HS-5 (cell line): ENCODE measurements at places on chromosomes 2 and 18.
A peak's percentile ranks its signal among the peaks of the same experiment; 100 is the strongest.

- DNase-seq, result peak; percentile 71
Measured at GRCh38 chr2:195533771-195534642, 123.0 kb upstream of the SLC39A10 start.

DNA sequence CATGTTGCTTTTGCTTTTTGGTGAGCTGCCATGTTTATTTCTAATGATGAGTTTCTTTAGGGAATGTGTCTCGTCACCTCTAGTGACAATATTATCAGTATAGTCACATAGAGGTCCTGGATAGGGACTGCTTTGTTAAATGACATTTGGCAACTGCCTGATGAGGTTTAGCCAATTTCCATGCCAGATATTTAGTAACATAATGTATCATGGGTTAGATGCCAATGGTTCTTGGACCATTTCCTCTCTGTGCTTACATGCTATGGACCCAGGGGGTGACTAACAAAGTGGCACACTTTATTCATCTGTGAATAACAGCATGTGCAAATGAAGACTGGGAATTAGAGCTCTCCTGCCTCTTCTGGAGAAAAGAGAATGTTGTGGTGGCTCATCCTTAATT is 56.2 kb upstream of the RAB27B start:
- no peak for DNase-seq

DNA sequence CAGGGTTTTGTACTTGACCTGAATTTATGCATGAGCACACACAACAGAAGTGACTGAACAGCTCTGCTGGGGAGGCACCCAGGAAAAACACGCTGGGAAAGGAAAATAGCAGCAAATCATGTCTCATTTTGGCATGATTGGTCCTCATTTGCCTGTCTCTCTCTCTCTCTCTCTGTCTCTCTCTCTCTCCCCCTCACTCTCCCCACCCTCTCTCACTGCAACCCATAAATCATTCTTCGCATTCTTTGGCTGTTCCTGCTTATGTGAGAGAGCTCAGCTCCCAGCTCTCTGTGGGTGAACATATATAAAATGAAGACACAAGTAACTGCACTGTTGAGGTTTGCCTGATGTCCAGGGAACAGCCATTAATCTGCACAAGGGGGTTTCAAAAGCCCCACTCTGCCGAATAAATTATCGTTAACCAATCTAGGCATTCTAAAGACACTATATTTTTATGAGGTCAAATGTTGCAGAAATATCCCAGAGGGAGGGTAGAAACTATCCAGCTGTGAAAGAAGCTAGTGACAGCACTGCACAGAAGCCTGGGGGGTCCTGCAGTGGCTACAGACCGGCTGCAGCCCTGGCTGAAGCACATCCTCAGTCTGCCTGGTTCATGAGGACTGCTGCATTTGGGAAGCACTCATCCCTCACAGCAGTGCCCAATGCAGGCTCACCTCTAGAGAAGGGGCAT is 260.3 kb downstream of the AFF3 start:
- DNase-seq, result peak; percentile 81

- no peak for DNase-seq
Measured at GRCh38 chr2:17084877-17085276, 419.2 kb upstream of the CYRIA start.

GRCh38 chr2:72144632-72145288 is 2.9 kb downstream of the CYP26B1 start:
- no peak for DNase-seq

DNA sequence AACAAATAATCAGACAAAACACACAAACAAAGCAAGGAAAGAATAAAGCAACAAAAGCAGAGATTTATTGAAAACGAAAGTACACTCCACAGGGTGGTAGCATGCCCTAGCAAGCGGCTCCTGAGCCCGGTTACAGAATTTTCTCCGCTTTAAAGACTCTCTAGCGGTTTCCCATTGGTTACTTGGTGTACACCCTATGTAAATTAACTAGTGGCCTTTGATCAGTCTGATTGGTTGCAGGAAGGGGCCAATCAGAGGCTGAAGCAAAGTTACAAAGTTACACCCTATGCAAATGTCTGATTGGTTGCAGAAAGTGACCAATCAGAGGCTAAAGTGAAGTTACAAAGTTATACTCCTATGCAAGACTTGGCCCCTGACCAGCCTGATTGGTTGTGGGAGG is 242.9 kb downstream of the LDLRAD4 start:
- DNase-seq, result no peak

DNA sequence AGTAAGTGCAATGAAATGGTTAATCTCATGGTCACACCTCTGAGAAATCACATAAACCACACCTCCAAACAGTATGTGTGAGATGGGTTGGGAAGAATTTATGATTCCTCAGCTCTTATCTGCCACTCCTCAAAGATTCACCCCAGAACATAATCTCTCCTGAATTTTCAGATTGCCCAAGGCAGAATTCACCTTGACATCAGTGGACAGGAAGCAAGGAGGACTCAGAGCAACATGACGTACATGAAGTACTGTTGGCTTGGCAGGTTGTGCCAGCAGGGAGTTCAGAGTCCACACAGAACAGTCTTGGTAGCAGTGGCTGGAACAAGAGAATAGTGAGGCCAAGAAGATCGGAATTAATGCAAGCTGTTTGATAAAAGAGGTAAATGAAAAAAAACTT is 31.7 kb upstream of the CYBRD1 start:
- no peak for DNase-seq

GRCh38 chr2:162074632-162074895 is 549 bp upstream of the DPP4 start:
- DNase-seq, result no peak

DNA sequence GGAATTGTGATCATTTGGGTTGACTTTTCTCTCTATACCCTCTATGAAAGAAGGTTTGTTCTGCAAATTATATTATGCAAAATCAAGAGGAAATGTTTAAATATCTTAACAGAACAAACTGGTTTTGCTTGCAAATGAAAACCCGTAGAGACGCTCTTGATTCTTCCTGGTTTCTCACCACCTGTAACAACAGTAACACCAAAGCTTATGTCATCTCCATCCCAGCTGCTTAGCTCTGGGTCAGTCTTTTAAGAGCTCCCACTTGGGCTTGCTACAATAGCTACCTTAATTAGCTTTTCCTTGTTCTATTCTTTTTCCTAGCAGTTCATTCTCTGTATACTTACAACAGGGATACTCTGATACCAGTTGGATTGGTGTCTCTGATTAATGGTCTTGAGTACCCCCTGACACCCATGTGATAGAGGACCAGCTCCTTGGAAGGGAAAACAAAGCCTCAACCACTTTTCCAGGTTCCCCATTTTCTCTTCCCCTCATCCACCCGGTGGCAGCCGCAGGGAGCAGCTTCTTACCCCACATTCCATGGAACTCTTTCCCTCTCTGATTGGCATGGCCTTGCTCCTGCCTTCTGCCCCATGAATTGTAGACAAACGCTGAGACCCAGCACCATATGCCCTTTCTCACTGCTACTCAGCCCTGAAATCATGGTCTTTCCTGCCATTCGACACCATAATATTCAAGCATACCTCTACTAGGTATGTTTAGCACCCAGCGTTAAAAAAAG is 27.7 kb downstream of the TMEM182 start:
- no peak for DNase-seq

DNA sequence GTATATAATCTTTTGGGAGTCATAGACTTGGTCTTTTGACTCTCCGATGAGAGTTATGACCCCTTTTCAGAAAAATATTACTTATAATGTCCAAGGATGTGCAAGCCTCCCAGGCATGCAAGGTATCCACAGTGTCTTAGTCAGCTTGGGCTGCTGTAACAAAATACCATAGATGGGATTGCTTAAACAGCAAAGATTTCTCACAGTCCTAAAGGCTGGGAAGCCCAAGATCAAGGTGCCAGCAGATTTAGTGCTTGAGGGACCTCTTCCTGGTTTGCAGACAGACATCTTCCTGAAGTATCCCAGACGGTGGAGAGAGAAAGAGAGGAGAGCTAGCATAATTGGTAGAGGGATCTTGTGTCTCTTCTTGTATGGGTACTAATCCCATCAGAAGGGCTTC is 35.6 kb upstream of the FBXO11 start:
- DNase-seq, result no peak

GRCh38 chr2:236040600-236041328 is 127.4 kb downstream of the GBX2 start:
- DNase-seq, result no peak

DNA sequence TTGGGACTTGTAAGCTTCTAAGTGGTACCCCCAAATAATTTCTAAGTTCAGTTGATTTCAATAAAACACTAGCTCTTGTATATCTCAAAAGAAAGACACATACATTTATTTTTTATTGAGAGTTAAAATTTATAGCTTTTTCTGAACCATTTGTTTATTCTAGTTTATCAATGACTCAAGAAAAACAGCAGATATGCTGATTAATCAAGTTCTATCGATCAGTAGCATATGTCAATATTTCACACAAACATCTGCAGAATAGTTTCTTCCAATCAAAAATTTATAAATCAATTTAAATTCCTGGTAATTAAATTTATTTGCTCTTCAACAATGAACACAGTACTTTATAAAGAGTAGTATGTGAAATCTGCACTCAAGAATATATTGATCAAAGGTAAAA is 5.3 kb downstream of the FIGN start:
- no peak for DNase-seq

GRCh38 chr18:62609764-62610163 is 86.9 kb downstream of the ZCCHC2 start:
- no peak for DNase-seq

DNA sequence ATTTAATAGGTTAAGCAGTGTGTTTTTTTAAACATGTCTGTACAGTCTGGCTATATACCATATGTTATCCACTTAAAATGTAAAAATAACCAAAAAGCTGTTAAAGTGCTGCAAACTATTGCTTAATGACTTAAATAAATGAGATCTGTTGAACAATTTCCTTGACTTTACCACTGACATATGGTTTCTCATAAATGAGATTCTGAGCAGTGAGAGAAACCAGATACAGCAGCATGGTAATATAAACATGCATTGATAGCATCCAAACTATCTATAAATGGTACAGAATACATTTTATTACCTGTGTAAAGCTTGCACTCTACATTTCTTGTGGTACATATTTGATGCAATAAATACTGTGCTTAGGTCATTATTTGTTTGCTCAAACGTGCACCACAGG is 36.3 kb upstream of the TTC21B start:
- no peak for DNase-seq
